DMS 273 treated with DMSO at 0.1 percent for 48 hours (cell line): ENCODE measurements at places on chromosomes 2 and 18.

DNA sequence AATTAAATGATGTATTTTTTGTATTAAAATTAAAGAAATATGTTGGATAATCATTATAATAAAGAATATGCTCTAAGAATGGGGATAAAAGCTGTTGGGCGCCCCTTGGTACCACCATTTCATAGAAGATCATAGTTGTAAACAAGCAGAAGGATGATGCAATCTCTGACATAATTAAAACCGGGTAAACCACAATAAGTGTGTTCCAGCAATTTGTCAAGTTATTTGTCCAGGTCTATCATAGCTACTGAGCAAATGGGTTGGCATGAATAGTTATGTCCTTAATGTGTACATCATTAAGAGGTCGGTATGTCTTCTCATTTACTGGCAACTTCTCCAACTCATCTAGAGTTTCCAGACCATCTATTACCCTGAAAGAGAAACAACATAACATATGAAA, 6.7 kb upstream of the CLK1 start:
- no peak for DNase-seq

- no peak for DNase-seq
Observed at GRCh38 chr2:38754506-38754905, 3.3 kb upstream of the SRSF7 start.

DNA sequence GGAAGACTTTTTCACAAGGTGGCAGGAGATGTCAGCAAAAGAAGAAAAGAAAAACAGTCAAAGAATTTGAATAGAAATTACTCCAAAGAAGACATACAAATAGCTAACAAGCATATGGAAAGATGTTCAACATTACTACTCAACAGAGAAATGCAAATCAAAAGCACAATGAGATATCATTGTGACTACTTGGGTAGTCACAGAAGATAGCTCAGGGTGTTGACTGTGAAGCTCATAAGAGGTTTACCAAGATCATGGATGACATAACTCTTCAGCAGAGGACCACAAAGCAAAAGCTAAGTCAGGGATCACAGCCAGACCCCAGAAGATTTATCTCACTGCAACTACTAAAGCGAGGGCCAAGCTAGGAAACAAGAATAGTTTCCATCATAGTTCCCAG, 53.0 kb upstream of the TANK start:
- no peak for DNase-seq

GRCh38 chr2:188503975-188504374, 212.3 kb downstream of the GULP1 start:
- no peak for DNase-seq

- DNase-seq: no peak
Observed at GRCh38 chr18:6741232-6741663, 11.7 kb downstream of the ARHGAP28 start.
